Stimulated activated CD8-positive, alpha-beta memory T cell treated with anti-CD3 and anti-CD28 coated beads, Interleukin-2, amount 100 ng/mL, for 48 hours (primary cell): ENCODE measurements at places on chromosomes 2 and 18.

DNA sequence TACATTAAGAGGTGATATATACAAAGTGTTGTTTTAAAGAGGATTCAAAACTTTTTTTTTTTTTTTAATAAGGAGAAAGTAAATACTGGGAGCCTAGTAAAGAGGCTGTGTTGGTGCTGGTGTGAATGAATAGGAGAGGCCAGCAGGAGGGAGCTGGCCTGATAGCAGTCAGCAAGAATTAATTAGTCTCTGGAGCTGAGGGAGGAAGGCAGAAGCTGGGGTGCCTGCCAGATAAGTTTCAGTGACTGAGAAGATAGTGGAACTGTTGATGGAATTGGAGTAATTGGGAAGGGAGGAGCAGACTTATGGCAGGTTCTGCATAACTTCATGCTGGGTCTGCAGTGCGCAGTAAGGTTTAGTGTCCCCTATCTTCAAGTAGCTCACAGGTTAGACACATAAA lies 36.2 kb upstream of the SNORC start:
- DNase-seq: no peak

- DNase-seq: no peak
Measured at GRCh38 chr2:65638443-65638842, 206.0 kb upstream of the SPRED2 start.

- no peak for DNase-seq
Measured at GRCh38 chr2:204343685-204344084, 201.6 kb upstream of the PARD3B start.

GRCh38 chr2:62858231-62858832 lies 152.8 kb downstream of the EHBP1 start:
- DNase-seq: no peak

DNA sequence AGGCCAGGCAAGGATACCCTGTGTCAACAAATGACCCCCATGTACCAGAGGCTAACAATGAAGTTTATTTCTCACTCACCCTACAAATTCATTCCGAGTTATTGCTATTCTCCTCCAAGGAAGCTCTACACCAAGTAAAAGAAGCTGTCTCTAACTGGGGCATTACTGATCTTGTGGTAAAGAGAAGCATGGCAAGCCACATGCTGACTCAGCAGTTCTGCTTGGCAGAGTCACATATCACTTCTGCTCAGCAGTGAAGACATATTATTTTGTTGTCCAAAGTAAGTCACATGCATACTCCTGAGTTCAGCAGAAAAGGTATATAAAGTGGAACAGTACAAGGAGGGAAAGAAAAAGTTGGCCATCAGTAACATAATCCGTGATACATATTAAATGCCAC lies 315.8 kb downstream of the GULP1 start:
- DNase-seq: no peak

DNA sequence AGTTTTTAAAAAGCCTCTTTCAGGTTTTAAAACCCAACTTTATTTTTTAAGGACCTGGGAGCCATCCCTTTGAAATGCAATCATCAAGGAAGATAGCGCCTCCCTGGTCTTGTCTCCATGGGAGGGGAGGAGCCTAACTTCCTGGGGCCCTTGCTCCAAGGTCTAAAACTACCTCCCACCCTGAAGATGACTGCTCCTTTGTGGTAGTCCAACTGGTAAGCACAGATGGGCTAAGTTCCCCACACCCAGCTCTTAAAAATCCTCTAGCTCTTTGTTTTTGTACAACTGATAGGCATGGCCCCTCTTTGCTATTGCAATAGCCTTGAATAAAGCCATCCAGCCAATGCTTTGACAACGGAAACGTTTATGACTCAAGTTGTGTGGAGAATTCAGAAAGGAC lies 716.8 kb downstream of the CBLN2 start:
- no peak for DNase-seq

DNA sequence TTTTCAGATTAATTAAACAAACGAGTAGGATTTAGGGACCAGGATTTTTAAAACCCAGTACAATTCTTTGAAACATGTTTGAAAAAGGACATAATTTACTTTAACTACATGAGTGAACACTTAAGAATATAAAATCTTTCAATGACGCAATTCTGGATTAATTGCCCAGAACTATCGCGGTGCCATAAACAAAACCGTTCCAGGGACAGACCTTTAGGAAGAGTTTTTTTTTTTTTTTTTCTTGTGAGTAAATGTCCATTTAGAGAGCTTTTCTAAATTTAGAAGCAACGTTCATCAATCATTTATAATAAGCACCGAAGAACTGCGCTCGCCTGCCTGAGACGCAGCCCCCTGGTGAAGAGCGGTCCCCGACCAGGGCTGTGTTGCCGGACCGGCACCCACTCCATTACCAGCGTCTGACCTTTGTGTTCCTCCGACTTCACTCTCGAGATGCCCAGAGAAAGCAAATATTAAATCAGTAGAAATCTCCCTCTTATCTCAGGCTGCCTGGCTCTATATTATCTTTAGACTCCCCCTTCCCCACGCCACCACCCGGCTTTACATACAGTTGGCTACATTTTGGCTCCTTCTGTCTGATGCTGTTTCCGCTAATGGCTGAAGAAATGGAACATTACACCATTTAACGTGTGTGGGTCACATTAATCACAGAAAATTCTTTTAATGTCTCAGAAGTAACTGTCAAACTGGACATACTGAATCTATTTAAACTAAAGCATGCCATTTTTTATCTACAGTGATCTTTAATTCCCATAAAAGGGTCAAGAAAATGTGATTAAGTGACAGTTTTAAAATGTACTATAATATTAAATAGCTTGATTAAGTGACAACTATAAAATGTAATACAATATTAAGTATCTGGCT lies 364.0 kb upstream of the MEIS1 start:
- DNase-seq: no peak

DNA sequence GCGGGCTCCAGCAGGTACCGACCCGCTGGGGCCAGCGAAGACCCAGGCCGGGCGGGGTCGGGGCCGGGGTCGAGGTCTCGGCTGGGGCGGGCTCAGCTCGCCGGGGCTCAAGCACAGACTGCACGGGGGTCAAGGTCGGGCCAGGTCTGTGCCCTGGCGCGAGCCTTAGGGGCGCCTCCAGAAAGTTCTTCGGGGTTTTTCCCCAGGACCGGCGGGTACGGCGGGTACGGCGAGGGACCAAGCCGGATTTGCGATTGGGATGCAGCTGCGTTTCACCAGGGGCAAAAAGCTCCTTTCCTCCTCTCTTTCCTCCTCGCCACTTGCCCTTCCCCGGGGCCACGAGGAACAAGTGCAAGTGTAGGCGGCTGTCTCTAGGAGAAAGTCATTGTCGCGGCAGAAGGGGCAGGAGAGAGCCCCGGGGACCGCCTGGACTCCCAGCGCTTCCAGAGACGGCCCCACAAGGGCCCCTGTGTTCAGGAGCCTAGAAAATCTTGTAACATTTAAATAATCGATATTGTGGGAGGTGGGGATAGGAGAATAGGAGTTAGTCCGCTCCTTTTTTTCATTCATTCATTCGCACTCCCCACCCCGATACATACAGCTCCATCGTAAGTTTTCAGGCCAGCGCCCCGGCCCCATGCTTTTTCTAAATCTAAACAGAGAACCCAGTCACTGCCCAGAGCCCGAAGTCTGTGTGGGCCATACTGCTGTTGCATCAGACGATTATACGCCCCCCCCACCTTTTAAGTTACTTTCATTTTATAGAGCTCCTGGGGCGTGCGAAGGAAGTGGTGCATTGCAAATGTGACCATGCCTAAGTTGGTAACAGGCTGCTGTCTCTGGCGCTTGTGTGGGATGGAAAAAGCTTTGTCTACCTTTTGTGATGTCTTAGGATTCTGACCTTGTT lies 679 bp downstream of the PMAIP1 start:
- DNase-seq: no peak

- DNase-seq: no peak
Measured at GRCh38 chr2:240879105-240879504, 10.5 kb downstream of the AGXT start.

DNA sequence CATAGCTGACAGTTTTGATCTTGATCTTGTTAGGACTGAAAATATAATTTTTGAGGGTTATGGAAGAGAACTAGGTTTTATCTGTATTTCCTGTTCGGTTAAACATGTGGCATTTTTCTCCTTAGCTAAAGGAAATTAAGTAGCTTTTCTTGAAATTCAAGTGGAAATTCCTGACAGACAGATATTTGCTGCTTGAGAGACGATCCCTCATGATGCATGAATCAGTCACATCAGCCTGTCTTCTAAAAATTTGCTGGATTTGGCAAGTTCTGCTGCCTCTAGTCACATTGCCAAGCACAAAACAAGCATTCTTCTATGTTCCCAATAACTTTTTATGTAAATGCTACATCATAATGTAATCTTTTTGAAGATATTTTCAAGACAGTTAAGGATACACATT lies 201.8 kb upstream of the ATP5MC3 start:
- DNase-seq: no peak

GRCh38 chr2:9260464-9260918 lies 53.9 kb downstream of the ASAP2 start:
- no peak for DNase-seq

DNA sequence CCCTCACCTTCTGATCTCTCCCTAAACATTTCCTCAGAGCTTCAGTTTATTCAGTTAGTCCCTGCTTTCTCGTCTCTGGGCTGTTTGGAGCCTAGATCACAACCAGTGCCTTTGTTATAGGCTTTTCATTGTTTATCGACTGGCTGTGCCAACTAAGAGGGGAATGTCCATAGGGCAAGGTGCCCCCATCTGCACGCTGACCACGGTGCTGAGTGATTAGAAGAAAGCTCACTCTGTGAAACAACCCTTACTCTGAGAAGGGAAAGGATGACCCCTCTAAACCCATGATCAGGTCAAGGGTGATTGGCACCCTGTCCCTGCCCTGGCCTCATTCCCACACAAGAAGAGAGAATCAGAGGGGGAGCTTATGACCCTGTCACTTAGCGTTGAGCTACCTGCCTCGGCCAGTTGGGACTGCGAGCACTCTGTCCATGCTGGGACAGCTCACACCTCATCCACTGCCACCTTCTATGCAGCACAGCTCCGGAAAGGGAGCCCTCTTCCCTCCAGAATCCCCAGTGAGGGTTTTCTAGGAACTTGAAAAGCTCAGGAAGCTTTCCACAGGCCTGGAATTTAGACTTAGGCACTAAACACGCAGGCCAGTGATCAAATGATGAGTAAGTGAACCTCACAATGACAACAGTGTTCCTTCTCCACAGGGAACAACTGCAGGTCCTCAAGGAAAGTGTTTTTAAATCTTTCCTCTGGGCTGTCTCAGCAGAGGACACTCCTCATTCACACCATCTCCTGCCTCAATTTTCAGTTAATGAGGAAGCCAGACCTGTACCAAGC lies 2.3 kb upstream of the ACTG2 start:
- DNase-seq: no peak

- no peak for DNase-seq
Measured at GRCh38 chr18:36835927-36836326, 7.0 kb downstream of the KIAA1328 start.

DNA sequence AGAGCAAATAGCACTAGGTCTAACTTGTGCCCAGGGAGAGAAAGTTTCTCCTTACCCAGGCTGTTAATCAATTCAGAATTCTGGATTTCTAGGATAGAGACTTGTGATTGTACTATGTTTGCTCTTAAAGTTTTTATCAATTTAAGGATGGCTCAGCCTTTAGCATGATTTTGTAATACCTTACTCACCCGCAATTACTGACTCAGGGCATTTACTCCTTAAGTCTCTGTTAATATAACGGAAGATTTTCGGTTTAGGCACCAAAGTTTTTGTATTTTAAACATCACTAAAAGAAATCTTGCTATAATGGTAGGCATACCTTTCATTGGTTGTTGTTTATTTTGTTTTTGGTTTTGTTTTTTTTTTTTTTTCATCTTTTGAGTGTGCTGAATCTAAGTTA lies 358.2 kb downstream of the RBM43 start:
- DNase-seq: no peak

DNA sequence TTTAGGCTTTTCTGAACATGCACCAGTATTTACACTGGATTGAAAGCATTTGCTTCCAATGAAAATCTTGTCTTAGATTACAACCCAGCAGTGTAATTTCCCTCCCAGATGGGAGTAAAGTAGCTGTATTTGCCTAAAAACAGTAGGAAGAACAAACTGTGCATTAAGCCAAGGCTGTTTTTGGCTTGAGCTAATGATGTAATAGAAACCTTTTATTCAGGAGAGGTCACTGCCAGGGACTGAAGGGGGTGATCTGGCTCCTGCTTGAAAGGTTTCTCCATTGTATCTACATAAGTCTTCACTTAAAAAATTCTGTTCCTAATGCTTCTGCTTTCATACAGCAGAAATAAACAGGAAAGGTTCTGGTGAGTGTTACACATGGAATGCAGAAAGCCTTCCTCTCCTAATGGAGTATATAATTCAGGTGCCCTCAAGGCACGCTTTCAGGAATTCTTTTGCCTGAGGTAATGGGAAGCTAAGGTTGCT lies 74.4 kb downstream of the MEIS1 start:
- no peak for DNase-seq

GRCh38 chr2:109611467-109612095 lies 2.2 kb downstream of the SEPTIN10 start:
- no peak for DNase-seq

DNA sequence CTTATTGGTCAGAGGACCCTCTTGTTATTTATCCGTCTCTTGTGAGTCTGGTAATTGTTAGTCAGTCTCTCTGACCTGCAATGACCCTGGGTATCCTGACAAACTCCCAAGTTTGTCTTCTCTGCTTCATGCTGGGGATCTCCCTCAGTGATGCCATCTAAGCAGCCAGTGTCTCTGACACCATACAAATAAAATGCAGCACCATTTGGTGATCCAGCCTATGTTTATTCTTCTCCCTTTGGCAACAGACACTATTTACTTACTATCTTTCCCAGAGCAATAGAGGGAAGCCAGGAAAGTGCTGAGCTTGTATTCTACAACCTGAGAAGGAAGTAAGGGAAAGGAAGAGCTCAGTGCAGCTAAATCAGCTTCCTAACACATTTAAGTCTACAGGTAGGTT lies 15.9 kb downstream of the SERPINE2 start:
- DNase-seq: no peak

DNA sequence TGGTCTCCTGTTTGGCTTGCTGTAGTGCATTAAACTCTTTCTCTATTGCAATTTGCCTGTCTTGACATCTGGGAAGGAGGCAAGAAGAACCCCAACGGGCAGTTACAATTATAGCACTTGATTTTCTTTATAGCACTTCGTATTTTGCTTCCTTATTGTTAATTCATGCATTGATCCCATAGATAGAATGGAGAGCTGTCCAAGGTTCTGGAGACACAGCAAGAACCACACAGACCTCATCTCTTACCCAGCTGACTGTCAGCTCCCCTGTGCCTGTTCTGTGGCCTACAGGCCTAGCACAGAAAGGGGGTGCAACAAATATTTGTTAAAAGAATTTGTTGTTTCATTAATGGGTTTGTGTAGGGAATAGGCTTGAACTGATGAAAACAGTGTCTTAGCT lies 194.3 kb downstream of the GALNT1 start:
- DNase-seq: no peak

GRCh38 chr2:179595284-179595683 lies 266.1 kb downstream of the ZNF385B start:
- DNase-seq: no peak

DNA sequence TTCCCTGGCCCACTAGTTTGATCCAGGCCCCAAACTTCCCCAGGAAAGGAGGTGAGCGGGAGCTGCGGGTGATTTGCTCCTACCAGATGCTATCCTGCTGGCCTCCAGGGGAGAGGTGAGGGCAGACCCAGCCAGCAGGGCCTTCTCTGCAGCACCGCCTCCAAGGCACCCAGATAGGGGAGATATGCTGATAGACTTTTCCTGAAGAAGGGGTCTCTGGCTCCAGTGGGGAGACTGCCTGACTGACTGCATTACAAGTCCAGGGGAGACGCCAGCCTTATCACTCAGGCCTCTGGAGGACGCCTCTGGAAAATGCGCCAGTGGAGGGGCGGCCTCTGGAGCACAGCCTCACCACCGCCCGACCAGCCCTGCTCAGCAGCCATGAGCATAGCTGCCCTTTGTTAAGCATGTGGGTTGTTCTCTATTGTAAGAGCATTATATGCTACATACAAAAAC lies 60.6 kb upstream of the SMAD7 start:
- no peak for DNase-seq
